Esophagus mucosa (tissue), 1 donor: ENCODE measurements at places on chromosomes 3 and 15. TPM values are rescaled to one million over a fixed set of nuclear protein-coding genes. Genes with fewer than 3 reads are reported as not detected.

GRCh38 chr15:42891569-42891968 is 29.0 kb downstream of the TTBK2 start:
- ATAC-seq = no peak

GRCh38 chr15:99970891-99971430 is 237.7 kb upstream of the LYSMD4 start:
- ATAC-seq = no peak

DNA sequence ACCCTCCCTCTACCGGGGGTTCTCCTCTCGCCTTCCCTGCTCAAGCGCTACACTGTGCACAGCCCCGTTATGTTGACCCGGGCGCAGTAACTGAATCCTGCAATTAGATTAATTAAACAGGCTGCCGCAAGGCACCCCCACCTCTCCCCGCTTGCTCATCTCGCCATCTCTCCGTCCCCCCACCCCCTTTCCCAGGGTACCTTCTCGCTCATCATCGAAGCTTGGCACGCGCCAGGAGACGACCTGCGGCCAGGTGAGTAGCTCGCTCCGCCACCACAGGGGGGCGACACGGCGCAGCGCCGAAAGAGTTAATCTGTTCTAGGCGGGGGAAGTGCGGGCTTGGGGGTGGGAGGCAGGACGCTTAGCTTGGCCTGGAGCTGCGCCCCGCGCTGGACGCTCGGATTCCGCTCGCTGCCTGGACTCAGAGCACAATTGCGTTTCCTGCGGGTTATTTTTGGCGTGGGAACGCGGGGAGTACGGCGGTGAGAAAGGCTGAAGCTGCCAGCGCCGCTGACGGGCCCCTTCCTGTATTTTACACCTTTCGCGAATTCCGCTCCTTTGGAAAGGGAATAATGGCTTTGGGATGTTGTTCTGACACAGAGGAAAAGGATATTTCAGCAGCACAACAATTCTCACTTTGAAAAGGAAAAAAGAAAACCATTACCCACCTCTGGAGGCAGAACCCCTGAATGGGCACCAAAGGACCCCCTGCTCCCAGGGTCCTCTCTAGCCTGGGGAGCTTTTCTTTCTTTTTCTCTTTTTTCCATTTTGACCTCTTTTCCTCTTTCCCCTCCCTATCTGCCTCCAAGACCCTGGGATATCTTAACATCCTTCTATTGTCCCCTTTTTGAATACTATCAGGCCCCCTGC is 1.5 kb downstream of the DLL4 start:
- ATAC-seq = peak; percentile 11

DNA sequence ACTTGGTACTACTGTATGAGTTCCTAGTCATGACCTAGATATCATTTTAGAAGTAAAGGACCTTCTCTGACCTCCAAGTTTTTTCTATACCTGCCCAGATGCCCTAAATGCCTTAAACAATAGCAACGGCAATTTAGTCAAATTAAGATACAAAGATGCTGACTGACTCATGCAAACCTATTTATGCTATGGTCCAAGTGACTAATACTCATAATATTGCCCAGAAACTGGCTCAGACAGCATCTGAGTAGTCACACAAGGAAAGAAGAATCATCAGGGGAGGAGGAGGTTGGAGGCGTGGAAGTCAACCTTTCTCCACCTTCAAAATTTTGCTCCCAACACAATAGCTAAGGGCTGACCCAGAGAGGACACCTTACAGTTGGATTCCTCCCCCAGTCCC is 6.8 kb downstream of the FYCO1 start:
- peak; percentile 89 for ATAC-seq

DNA sequence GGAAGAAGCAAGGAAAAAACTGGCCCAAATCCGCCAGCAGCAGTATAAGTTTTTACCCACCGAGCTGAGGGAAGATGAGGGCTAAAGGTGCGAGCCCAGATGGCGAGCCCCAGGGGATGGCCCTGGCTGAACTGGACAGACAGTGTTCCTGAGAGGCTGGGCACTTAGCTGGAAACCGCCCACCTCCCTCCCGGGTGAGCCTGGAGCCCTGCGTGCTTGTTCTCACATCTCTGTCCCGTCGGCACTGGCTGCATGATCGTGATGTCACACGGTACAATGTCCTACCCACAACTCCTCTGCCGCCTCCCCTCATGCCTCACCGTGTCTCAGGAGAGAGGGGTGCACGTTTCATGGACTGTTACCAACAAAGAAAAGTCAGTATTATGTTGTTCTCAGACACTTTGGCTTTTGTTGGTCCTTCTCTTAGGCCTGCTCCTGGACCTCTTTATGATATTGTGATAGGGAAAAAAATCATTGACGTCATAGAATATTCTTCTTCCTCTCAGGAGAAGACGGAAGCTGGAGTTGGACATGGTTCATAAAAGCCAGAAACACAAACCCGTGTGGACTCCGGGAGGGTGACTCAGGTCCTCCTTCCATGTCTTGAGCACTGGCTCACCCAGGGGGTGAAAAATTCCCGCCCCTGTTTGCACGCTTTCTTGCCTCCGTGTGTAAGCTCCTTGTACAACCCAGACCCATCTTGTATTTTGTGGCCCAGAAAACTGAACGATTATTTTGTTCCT is 201.8 kb upstream of the TPM1 start:
- no peak for ATAC-seq

GRCh38 chr3:149673393-149673792 is 15.6 kb upstream of the WWTR1 start:
- no peak for ATAC-seq

- no peak for ATAC-seq
These were observed at the start of gene SOX14 for GRCh38 chr3:137764001-137764433. TSS of gene SOX14 (plus strand) at chr3:137764315. CDS start at chr3:137764785, 470 bp downstream.

Gene SMCO1
- total RNA-seq = not detected

- ATAC-seq = no peak
These were observed 104.0 kb downstream of the KLHL25 start for GRCh38 chr15:85690561-85691231.

DNA sequence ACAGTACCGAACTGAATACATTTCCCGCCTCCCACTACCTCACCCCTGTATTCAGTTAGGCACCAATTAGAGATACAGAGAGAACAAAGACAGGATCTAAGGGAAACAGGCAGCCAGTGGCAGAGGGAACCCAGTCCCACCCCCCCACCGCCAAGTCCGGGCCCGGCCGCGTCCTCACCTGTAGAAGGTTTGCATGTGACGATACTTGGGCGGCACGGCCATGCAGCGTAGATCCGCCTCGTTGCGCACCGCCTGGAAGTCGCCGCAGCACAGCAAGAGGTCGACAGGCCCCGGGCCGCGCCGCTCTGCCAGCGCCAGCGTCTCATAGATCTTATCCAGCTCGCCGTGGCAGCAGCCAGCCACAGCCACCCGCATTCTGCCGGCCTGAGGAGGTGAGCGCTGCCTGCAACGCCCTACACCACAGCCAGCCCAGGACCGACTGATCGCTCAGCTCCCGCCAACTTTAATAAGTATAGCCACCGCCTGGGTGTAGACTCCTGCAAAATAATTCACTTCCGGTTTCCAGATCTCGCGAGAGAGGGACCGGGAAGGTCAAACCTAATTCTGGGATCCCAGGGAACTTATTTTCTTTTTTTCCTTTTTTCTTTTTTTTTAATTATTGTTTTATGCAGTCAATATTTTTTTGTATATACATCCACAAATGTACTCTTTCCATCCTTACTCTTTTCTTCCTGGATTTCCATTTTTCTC is at the start of gene DBR1:
DBR1 (minus strand) TSS at position 501 of the 711 bp plus-strand sequence; CDS start at position 375, 126 bp downstream.
- peak; percentile 94 for ATAC-seq

GRCh38 chr3:184945886-184946625 is 134.1 kb downstream of the VPS8 start:
- no peak for ATAC-seq

DNA sequence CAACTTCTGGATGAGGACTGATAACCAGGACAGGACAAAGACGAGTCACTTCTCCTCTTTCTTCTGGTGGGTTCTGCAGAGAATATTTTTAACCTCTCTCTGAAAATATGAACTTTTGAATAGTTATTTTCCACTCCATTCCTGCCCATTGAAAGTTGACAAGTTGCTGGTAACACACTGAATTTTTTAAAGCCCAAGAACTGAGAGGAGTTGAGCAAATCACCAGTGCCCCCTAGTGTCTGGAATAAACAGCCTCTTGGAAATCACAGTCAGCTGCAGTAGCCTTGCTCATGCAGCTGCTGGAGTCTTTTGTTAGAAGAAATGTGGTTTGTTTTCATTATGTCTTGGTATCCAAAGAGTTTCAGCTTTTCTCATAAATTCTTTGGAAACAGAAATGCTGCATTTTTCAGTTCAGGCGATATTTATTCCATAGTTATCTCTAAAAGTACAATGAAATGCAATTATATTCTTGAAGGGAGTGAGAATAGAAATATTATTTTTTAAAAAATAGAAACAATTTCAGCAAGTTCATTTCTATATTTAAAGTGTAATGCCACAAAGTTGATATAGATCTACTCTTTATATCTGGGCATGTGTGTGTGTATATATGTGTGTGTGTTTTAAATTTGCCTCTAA is 741.0 kb upstream of the CBLB start:
- peak; percentile 77 for ATAC-seq

Gene PLSCR4
- 8.8 TPM for total RNA-seq
